Stimulated activated CD8-positive, alpha-beta memory T cell treated with anti-CD3 and anti-CD28 coated beads, Interleukin-15, amount 100 ng/mL, for 4 hours (primary cell): ENCODE measurements at places on chromosomes 6 and 20.

GRCh38 chr6:169168302-169168630 lies 85.4 kb downstream of the THBS2 start:
- DNase-seq = no peak

GRCh38 chr20:20743511-20744169 lies 31.2 kb upstream of the RALGAPA2 start:
- DNase-seq = no peak

GRCh38 chr20:4154958-4155411 lies 139.6 kb upstream of the RNF24 start:
- DNase-seq = no peak

GRCh38 chr6:118280210-118280609 lies 267.9 kb upstream of the PLN start:
- DNase-seq = no peak

DNA sequence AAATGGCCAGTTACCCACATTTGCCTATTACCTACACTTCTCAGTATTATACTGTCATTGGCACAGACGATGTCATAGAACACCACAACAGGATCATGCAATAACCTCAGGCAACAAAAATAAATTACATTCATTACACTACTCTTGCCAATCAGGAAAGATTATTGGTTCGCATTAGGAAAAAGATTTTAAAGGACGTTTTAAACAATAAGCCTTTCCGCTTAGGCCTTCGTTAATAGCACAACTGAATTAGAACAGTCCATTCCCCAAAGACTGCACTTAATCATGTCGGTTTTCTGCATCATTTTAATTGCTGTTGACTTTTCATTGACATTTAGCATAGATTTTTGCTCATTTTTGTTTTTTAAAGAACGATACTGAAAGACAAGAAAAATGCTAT lies 912 bp upstream of the SENP6 start:
- no peak for DNase-seq

DNA sequence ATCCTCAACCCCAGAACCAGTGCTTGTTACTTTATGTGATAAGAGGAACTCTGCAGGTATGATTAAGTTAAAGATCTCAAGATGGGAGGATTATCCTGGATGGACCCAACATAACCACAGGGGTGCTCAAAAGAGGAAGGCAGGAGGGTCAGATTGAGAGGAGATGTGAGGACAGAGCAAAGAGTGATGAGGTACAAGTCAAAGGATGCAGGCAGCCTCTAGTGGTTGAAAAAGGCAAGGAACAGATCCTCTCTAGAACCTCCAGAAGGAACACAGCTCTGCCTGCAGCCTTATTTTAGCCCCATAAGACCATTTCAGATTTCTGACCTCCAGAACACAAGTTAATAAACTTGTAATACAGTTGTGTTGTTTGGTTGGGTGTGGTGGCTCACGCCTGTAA lies 41.2 kb downstream of the PDSS2 start:
- no peak for DNase-seq

GRCh38 chr6:108105571-108105970 lies 31.0 kb upstream of the OSTM1 start:
- no peak for DNase-seq

- no peak for DNase-seq
Measured at GRCh38 chr6:165988302-165988756, 179.3 kb downstream of the TBXT start.

DNA sequence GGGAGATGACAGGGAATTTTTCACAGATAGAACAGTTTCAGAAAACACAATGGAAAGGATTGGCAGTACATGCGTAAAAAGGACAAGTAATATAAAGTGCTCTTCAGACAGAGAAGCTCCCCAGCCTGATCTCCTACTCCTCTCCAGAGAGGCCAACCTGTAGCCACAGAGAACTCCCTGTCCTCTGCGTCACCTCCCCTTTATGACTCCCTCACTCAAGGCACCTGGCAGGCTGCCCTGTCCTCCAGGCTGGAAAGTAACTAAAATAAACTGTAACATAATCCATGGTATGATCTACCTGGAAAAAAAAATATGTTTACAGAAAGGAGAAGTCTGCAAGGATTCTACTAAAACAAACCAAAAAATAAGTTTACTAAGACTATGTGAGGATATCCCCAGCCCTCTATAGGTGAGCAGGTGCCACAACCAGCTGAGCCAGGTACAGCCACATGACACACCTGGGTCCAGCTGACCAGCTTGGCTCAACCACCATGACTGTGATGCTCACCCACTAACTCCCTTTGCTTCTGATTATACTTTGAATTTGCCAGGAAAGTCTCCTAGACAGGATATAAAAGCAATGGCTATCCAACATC lies 29.2 kb downstream of the MBOAT1 start:
- no peak for DNase-seq

DNA sequence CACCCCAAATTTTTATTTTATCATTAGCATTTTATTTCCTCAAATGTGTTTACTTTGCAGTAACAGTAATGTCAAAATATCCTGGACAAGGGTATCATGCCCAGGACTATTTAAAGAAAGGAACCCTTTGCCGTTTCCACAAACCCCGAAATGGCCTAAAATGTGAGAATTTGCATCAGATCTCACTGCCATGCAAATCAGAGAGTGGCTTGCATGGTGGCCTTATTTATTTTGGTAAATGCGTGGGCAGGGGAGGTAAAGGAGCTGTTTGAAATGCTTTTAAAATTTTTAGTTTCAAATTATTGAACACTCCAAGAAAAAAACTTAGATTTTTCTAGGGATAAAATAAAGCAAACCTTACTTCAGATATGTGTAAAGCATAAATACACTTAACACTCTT lies 43.8 kb downstream of the ADAT2 start:
- no peak for DNase-seq

- DNase-seq = no peak
Measured at GRCh38 chr6:7630792-7631191, 40.8 kb downstream of the SNRNP48 start.

- no peak for DNase-seq
Measured at GRCh38 chr6:42179261-42179944, 6.2 kb downstream of the GUCA1A start.

GRCh38 chr20:18527836-18528235 lies 20.1 kb downstream of the SEC23B start:
- DNase-seq = no peak

DNA sequence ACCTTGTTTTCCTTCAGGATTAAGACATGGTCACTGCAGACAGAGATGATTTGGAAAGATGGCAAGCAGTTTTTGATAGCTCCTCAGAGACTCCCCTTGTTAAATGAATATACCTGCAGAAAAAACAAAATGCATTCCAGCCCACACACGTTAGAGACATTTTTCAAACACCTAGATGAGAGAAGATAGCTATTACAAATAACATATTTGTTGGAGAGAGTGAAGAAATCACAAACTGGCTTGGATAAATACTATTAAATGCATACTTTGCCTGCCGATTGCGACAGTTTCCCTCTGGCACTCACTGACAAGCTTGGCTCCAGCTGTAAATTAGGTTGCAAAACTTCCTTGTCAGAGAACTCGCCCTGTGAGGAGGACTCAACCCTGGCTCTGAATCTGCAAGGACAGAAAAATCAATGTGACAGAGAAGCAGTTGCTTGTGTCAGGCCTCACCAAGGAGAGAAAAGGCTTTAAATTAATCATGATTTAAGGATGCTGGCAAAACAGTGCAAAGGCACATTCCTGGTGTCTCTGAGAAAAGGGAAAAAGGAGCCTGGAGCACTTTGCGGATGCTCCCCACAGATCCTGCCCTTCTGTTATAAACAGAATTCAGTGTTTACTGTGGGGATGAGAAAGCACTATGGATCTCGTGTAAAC lies 423.7 kb upstream of the MARCKS start:
- DNase-seq = no peak

DNA sequence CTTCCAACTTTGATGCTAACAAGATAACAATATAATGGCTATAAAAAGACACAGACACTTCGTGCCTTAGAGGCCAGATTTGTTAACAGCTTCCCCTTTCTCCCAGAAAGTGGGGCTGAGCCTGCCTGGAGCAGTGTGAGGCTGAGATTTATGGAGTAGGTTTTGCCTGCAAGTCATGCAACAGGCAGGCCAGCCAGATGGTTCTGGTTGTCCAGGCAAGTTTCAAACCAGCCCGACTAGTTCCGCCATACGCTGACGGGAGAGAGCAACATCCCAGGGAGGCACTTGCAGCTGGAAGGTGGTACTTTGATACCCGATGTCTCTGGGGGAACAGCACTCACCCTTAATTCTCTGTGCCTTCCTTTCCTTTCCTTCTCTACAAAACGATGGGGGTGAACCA lies 81.3 kb upstream of the NAA20 start:
- no peak for DNase-seq

DNA sequence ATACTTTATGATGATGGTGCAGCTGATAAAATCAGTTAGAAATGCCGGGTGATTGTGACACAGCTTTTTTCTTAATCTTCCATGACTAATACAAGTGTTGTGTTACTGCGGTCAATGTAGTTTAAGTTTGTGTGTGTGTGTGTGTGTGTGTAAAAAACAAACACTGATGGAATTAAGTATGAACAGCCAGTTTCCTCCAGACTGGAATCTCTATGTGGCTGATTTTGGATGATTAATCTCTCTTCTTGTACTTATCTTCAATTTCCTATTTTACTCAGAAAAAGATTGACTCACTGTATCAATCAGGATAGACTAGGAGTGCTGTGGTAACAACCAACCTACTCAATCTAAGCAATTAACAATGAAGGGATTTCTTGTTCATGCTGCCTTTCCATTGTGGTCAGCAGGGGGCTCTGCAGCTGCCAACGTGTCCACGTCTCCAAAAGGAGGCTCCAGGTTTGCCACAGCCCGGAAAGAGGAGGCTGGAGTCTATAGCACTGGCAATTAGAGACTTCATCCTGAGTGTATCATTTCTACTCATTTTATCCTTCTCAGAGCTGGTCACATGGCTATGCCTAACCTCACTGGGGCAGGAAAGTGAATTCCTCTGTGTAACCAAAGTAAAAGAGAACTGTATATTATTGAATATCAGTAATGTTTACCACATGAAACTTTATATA lies 107.7 kb downstream of the CD109 start:
- no peak for DNase-seq

DNA sequence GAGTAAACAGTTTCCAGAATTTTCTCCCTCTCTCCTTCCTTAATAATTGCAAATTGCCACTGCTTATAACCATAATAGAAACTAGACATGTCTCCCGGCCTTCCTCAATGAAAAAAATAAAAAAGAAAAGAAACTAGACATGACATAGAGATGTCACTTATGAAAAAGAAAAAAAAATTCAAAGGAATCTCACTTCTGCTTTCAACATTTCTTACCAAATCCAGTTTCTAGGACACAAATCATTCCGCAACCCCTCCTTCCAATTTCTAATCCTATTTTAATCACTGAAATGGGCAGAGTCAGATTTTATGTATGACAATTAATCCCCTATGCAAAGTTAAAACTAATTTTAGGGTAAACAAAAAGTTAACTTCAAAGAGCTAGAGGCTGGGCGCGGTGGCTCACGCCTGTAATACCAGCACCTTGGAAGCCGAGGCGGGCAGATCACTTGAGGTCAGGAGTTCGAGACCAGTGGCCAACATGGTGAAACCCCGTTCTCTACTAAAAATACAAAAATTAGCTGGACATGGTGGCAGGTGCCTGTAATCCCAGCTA lies 40.1 kb upstream of the EEF1A1 start:
- no peak for DNase-seq
